ENCODE measurements at places on chromosomes 5 and 9.

GRCh38 chr9:75429531-75430475, 341.5 kb downstream of the OSTF1 start:
- no peak for DNase-seq

DNA sequence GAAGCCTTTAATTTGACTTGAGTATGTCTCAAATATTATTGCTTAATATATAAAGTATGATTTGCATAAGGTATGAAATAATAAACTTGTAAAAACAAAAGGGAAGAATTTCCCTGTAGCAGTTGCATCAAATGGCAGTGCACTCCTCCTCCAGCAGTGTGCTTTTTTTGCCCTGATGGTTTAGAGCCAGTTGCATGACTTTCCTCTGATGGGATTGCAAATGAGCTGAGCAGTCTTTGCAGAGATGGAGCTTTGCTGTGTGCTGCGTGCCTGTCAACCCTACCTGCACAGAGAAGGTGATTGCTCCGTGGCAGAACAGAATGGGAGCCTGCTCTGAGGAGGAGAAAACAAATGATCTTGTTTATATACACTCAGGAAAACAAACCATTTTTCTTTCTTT, 22.7 kb upstream of the CATSPER3 start:
- no peak for DNase-seq

- peak; percentile 64 for DNase-seq
These were observed 217.9 kb downstream of the SPATA31D1 start for GRCh38 chr9:82206490-82206889.

GRCh38 chr5:15510092-15510491, 10.1 kb downstream of the FBXL7 start:
- no peak for DNase-seq

- no peak for DNase-seq
These were observed 79.2 kb upstream of the SPIN1 start for GRCh38 chr9:88308831-88309560.

DNA sequence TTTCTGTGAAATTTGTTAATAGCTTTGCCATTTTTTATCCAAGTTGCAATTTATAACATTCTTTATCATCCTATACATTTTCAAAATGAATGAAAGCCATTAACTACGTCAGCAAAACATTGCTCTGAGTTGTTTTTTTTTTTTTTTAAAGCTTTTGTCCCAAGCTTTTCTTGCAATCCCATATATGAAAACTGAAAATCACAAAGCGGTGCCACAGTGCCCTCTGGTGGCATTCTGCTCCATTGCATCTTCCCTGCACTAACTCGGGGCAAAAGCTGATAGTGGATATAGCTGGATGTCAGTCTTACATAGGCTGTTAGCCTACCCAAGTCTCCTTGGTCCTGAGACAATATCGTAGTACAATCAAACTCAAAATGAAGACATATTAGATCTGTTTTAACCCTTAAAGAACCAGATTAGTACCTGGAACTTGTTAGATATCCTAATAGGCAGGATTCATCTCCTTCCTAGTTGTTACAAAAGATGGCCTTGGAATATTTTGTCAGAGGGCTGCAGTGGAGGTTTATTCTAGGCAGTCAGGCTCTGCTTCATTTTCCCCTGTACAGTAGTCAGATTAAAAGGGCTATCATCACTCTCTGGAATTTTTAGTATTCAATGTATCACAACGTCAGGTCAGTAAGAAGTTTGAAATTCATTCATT, 669.9 kb downstream of the PTPRD start:
- DNase-seq, result peak; percentile 88

DNA sequence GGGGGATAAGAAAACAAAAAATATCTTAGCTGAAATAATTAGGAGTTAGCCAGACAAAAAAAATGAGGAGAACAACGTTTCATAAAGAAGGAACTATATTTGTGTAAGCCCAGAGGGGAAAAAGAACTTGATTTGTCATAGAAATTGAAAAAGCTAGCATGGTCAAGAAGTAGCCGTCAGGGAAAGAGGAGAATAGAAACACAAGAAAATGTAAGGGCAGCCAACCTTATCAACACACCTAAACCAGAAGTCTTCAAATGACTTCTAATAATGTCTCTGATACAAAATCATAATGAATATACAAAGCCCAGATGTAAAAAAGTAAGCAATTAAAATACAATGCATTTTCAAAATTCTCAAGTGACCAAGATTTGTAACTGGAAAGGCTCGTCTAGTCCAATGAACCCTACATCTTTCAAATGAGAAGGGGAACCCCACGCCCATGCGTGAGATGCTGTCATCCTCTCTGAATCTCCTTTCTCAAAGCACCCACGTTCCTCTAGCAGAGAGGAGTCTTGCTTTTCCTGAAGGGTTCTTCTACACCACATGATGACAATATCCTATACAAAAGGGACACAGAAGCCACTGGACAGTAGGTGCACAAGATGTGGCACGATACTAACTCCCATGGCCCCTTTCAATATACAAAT, 103.7 kb downstream of the ARL15 start:
- DNase-seq, result no peak

GRCh38 chr5:161077496-161077895, 225.5 kb upstream of the ATP10B start:
- DNase-seq, result no peak

GRCh38 chr5:44312374-44312773, 76.8 kb downstream of the FGF10 start:
- DNase-seq, result no peak

Data from islet precursor cell (in vitro differentiated cells).